ENCODE measurements at places on chromosomes 4 and X. TPM values are rescaled to one million over a fixed set of nuclear protein-coding genes. Genes with fewer than 3 reads are reported as not detected.

Gene RNF128
- 2.0 TPM for total RNA-seq

DNA sequence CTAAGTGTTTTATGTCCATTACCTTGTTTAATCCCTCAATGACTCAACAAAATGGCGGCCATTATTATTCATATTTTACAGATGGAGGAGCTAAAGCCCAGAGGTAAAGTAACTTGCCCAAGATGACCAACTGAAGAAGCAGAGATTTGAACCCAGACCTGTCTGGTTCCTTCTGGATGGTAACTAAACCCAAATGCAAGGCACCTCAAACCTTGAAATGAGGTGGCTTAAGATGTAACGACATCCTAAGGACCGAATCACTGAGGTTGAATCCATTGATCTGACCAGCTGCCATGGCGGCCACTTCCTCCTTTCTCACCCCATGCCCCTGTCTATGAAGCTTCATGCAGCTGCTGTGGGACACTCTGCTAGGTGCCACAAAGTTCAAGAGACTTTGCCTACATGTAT is 932 bp downstream of the TLR10 start:
- DNase-seq = no peak

Gene IL13RA1
- 39.1 TPM for total RNA-seq

Gene DCAF4L1
- 0.17 TPM for total RNA-seq

GRCh38 chr4:55337944-55338343 is 8.1 kb upstream of the SRD5A3 start:
- DNase-seq = no peak

Gene PAGE5
- total RNA-seq = not detected

DNA sequence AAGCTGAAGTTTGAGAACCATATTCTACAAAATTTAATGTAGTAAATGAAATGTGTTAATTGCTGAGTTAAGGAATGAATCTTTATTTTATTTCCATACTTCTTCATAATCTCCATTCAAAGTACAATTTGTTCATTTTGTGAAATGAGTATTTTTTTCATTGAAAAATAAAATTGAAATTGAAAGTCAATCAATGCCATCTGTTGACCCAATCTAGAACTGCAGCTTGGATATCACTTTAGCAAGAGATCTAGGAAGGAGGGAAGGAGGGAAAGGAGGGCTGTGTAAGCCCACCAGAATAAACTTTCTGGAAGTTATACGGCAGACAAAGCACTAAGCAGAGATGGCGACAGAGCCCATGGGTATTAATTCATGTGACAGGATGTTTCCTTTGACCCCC is 128.4 kb downstream of the ZMAT1 start:
- no peak for DNase-seq

- DNase-seq = peak; percentile 37
Measured at GRCh38 chr4:67327245-67328017, 217.9 kb downstream of the CENPC start.

Gene ZFYVE28
- total RNA-seq = 0.83 TPM

Measured in mammary epithelial cell (primary cell).